ENCODE measurements at places on chromosomes 16 and 17.
A peak's percentile ranks its signal among the peaks of the same experiment; 100 is the strongest.

DNA sequence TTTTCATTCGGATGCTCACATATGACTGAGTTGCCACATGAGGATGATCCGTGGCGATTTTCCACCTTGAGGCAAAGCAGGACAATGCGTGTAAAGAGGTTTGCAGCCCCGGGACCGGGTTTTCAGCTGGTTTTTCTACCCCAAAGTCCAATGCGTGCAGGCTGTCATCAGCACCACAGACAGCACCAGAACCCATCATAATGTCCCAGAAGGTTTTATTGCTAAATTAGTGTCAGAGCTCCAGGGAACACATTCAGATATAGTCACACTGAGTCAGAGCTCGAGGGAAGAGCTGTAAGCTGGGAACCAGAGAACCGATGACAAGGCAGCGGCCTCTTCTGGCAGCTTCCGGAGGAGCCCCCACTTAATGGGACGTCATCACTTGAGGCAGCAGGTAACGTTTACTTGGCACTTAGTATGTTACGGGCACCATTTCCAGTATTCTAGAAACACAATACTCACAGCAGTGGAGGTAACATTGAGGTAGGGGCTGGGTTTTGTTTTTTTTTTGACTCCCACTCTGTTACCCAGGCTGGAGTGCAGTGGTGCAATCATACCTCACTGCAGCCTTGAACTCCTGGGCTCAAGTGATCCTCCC is 8.9 kb upstream of the NAGPA start:
- DNase-seq, result peak; percentile 10

- peak; percentile 70 for DNase-seq
Observed at GRCh38 chr17:29116804-29117753, 63.1 kb downstream of the MYO18A start.

- peak; percentile 76 for DNase-seq
Observed at GRCh38 chr17:40803617-40804082, 3.9 kb upstream of the KRT28 start.

DNA sequence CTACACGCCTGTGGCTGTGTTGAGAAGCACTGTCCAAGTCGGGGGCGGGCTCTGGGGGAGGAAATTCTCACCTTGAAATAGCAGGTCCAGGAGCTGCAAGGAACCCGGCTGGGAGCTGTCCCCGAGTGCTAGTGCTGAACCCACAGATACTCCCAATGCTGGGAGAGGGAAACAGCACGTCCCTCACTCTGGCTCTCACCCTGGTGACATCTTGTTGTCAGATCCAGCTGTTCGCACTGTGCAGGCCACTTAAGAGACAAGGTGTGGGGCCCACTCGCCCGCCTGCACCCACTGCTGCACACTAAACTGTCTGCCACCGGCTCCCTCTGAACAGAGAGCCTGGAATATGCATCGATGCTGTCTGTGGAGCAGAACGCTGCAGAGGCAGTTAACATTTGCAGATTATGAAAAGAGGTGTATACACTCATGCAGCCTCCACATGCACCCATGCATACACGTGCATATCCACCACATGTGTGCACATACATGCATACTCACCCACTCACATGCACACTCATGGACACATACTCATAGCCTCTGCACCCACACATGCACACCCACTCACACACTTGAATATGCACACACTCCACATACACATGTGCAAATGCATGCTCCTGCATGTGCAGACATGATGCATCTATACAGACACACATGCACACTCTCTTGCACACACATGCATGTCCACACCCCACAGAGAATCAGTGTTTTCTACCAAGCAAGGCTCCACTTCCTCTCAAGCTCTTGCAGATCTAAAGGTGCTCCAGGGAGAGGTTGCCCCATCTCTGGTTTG is 42.0 kb downstream of the MGAT5B start:
- DNase-seq, result peak; percentile 72

DNA sequence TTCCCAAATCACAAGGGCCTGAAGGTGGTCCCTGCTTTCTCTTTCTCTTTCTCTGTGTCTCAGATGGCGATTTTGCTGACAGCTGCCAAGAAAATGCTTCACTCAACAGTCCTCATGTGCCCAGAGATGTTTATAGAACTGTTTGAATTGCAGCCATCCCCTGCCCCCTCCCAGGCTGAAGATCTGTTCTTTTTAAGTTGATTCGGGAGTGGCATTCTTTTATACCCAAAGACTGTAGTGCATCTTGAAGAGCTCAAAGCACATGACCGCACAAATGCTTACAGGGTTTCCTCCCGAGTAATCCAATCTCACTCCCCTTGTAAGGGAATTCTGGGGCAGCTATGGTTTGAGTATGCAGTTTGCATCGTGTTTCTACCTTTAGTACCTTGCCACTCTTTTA is 75.7 kb downstream of the SEC14L1 start:
- DNase-seq, result no peak

- no peak for DNase-seq
Observed at GRCh38 chr17:8475781-8476180, 40.1 kb downstream of the NDEL1 start.

DNA sequence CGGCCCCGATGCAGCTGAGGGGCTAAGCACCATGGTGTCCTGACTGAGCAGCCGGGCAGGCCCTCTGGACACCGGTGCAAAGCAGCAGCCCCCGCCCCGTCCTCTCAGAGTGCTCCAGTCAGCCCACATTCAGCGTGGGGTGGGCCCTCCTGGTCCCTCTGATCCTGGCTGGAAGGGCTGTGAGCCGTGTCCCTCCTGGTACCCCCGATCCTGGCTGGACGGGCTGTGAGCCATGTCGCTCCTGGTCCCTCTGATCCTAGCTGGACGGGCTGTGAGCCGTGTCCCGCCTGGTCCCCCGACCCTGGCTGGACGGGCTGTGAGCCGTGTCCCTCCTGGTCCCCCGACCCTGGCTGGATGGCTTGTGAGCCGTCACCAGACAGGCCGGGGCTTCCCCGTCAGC is 26.9 kb upstream of the ACSF3 start:
- no peak for DNase-seq

DNA sequence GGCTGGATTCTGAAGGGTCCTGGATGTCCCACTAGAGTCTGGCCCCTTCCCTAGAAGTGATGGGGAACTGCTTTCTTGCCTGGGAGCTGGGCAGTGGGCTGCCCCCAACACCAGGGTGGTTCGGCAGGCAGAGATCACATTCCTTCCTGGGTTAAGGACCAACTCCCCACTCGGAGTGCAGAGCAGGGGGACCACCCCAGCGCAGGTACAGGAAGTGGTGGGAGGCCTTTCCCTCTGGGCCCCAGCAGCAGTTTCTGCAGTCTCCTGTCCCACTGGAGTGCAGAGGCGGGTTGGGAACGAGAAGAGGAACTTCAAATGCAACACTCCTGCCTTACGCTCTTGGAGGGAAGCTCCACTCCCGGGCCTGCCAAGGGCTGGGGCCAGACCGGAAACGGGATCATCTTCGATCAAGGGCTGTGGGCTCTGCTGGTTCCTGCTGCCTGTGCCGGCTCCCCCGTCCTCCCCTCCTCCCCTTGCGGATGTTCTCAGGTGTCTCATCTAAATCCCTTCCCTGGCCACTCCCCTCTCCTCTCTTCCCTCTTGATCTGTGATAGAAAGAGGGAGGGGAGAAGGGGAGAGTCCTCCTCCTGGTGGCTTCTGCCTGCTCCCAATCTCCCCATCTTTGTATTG is 9.0 kb upstream of the NGFR start:
- DNase-seq, result peak; percentile 70

GRCh38 chr17:17873450-17873991 is 36.7 kb upstream of the SREBF1 start:
- DNase-seq, result no peak

DNA sequence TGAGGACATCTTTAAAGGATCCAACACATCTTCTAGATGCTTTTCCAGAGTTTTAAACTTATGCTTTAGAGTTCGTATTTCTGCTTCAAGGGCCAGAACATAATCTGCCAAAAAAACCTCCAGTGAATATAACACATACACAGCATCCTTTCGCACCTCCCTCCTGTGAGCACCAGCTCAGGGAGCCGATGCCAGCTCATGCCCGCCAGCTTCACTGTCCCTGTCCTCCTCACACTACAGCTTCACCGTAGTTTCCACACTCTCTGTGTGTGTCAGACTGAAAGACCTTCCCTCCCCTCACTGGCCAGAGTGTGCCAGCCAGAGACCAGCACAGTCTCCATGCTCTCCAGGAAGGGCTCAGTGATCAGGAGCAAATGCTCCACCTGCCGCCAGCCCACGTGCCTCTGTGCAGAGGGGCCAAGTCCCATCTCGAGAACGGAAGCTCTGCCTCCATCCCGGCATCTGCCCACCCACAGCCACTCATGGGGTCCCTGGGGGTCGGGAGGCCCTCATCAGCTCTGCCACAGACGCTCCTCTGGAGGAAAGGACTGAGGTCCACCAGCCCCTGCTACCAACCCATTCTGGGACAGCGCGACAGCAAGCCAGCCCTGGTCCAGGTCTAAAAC is 40.8 kb downstream of the CCDC57 start:
- no peak for DNase-seq

DNA sequence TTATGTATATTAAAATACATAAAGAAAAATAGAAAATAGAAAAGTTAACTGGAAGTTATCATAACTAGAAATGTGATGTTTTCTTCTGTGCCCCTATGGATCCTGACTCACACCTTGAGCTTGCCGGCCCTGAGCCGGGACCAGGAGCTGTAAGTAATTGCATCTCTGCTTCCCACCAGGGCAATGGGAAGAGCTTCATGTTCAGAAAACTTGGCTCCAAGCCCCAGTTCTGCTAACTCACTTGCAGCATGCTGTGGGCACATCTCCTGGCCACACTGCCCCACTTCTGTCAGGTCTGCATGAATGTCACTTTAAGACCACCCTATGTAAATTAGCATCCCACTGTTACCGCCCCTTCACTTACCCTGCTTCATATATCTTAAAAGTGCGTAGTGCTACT is 37.2 kb downstream of the GNAO1 start:
- no peak for DNase-seq

- no peak for DNase-seq
Observed at GRCh38 chr17:50513495-50513894, 5.3 kb downstream of the MYCBPAP start.

GRCh38 chr16:65002265-65002664 is 119.6 kb downstream of the CDH11 start:
- DNase-seq, result no peak

GRCh38 chr17:81871387-81872230 is 472 bp upstream of the ARHGDIA start:
- DNase-seq, result peak; percentile 93

GRCh38 chr16:50674831-50675230 is 6.3 kb downstream of the SNX20 start:
- no peak for DNase-seq

GRCh38 chr17:37839196-37839978 is 84.8 kb upstream of the TBC1D3K start:
- no peak for DNase-seq

DNA sequence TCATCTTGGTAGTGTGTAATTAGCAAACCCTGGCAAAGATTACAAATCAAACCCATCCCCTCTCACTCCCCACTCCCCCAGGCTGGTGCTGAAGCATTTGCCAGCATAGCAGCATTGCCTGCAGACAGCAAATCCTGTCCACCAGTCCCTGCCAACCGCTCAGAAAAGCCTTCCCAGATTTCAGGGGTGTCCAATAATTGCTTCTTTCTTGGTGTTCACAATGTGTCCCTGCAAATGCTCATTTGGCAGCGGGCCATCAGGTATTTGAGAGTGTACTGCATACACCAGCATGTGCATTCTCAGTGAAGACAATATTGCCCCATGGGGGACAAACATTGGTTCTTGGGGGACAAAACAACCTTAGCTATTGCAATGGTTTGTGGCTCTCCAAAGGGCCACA is 28.2 kb downstream of the ORC6 start:
- no peak for DNase-seq

- no peak for DNase-seq
Observed at GRCh38 chr16:50774405-50774804, 32.5 kb downstream of the CYLD start.

GRCh38 chr16:80931801-80932707 is 74.6 kb downstream of the CMC2 start:
- peak; percentile 90 for DNase-seq

- DNase-seq, result no peak
Observed at GRCh38 chr17:43974382-43975266, 20.9 kb upstream of the PYY start.

Data from left hindlimb (tissue), 1 donor.